ENCODE measurements at places on chromosomes 6 and 20.

DNA sequence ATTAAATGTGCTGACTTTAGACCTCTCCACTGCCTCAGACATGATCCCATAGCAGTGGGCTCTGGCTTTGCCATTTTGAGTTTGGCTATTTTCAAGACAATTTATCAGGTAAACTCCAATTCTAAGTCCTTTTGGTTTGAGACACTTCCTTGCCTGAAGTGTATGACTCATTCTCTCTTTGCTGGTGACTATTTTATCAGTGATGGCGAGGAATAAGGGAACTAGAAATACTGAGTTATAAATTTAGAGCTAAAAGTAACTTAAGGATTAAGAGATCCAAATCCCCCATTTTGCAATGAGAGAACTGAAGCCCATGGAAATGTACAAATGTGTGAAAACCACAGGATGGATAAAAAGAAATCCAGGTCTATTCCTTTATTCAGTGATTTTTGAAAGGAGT, 30.9 kb upstream of the CD83 start:
- no peak for DNase-seq

- DNase-seq, result no peak
Observed at GRCh38 chr6:14681699-14682487, 564.0 kb upstream of the JARID2 start.

GRCh38 chr20:2349801-2350200, 30.9 kb upstream of the TGM6 start:
- no peak for DNase-seq

GRCh38 chr20:16351415-16351814, 221.8 kb downstream of the KIF16B start:
- DNase-seq, result no peak

- peak; percentile 87 for DNase-seq
Observed at GRCh38 chr6:157323255-157323965, at the start of gene TMEM242. TMEM242 (minus strand) TSS chr6:157323519; CDS start chr6:157323499, 20 bp downstream.

DNA sequence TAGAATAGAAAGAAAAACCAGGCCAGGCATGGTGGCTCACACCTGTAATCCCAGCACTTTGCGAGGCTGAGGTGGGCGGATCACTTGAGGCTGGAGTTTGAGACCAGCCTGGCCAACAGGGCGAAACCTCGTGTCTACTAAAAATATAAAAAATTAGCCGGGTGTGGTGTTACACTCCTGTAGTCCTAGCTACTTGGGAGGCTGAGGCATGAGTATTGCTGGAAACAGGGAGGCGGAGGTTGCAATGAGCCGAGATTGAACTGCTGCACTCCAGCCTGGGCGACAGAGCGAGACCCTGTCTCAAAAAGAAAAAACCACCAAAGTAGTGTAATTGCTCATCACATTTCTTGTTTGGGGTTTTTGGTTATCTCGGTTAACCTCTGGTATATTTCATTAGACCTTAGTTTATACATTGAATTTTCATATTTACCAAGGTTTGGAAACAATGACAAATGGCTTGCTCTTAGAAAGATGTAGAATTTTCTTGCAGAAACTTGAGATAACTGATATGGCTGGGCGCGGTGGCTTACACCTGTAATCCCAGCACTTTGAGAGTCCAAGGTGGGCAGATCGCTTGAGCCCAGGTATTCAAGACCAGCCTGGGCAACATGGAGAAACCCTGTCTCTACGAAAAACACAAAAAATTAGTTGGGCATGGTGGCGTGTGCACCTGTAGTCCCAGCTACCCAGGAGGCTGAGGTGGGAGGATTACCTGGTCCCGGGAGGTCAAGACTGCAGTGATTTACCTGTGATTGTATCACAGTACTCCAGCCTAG, 14.2 kb downstream of the ITCH start:
- DNase-seq, result no peak

- no peak for DNase-seq
Observed at GRCh38 chr6:20946022-20946421, 411.8 kb downstream of the CDKAL1 start.

- no peak for DNase-seq
Observed at GRCh38 chr20:18853946-18854646, 40.5 kb downstream of the SCP2D1 start.

DNA sequence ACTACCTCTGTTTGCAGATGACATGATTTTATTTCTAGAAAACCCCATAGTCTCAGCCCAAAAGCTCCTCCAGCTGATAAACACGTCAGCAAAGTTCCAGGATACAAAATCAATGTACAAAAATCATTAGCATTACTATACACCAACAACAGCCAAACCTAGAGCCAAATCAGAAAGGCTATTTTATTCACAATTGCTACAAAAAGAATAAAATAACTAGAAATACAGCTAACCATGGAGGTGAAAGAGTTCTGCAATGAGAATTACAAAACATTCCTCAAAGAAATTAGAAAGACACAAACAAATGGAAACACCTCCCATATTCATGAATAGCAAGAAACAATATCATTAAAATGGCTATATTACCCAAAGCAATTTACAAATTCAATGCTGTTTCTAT, 65.6 kb upstream of the HTR1E start:
- no peak for DNase-seq

DNA sequence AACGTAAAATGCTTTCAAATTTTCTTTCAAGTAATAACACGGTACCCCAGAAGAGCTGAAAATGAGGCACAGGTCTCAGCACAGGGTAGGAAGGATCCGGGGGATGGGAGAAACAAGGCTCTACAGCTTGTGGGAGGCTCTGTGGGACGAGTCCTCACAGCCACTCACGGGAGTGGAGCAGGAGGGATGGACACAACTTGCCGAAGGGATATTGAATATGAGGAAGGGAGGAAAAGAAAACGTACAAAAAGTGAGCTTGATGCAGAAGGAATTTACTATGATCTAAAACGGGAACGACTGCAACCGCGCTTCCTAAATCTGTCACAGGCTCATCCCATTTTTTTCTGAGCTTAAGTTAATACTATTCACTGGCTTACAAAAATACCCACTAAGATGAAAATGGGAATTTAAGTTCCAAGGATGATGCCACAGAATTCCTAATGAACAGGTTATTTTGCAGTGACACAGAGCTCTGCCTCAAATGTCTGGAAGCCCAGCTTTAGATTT, 72.9 kb downstream of the FYN start:
- DNase-seq, result no peak

DNA sequence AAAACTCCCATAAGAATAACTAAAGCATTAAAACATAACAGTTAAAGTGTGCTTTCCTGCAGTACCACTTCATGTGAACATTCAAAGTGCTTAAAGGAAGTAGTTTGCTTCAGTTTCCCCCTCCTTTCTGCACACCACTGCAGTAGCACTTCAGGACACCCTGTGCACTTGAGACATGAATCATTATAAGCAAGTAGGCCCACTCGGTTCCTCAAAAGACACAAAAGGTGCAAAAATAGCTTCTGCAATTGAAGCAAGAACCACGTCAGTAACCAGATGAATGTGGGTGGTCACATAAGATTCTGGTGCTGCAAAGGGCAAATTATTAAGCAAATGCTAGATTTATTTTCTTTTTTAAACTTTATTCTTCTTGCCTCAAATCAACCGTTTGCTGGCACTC, 160.6 kb downstream of the HIVEP2 start:
- DNase-seq, result peak; percentile 34

- no peak for DNase-seq
Observed at GRCh38 chr6:15761045-15761502, 98.2 kb upstream of the DTNBP1 start.

- no peak for DNase-seq
Observed at GRCh38 chr6:121522771-121523386, 87.4 kb downstream of the GJA1 start.

- no peak for DNase-seq
Observed at GRCh38 chr20:50805349-50805684, 10.5 kb downstream of the BCAS4 start.

GRCh38 chr6:126091466-126091865, 105.1 kb downstream of the TRMT11 start:
- DNase-seq, result no peak

DNA sequence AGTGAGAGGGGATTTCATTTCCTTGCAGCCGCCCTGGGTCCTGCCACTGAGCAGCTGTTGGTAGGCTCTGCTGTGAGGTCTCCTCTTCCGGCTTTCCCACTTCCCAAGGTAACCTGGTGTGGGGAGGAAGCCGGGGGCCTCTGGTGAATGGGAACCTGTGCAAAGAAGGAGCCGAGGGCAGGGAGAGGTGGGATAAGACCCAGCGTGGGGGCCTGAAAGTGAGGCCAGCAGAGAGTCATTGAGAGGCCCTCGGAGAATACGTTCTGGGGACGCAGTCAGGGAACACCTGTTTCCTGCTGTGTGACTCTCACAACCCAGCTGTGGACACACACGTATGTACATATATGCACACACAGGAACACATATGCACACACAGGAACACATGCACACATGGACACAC, 100.7 kb downstream of the CDH26 start:
- DNase-seq, result no peak

GRCh38 chr20:38353316-38353715, 7.0 kb downstream of the LBP start:
- no peak for DNase-seq

DNA sequence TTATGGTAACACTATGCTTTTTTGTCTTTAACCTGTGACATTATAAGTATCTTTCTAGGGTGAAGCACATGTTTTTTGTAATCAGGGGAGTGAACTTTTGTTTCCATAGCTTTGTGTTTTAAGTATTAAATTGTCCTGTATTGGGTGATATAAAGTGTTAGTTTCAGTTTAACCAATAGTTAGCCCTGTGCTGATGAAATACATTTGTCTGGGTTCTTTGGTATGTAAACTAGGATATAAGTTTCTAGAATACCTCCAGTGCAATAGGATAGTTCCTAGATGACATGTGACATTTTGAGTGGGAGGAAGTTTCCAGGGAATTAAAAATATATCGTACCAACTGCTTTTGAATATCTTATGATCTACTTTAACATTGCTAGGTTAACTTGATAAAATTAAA, 611.0 kb upstream of the MARCKS start:
- no peak for DNase-seq

DNA sequence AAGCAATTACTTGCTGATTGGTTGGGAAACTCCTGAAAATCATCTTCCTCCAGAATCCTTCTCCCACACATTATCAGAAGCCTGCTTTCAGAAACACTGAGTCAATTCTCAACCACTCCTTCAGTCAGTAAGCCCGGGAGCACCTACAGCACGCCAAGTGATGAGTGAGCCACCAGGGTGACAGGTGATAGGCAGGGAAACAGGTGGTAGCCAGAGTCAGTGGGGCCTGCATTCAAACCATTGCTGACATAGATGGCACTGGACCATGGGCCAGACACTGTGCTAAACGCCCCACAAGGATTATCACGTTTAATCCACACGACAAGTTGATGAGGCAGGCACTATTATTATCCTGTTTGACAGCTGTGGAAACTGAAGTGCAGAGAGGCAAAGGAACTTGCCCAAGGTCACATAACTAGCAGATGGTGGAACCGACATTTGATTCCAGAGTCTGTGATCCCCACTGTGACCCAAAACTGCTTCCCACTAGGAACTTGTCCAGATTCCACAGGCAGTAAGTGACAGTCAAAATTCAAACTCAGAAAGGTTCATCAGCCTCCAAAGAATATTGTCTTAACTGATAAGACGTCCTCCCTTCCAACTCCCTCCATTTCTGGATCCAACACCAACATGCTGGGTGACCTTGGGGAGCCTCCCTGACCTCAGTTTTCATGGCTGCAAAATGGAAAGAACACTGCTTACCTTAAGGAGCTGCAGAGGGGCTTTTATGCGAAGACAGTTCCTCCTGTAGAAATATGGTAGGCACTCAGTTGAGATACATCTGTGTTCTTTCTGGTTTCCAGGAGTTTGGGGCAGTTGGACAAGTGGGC, 23.9 kb upstream of the TOP1 start:
- no peak for DNase-seq

GRCh38 chr20:51221791-51222408, 199.0 kb upstream of the KCNG1 start:
- no peak for DNase-seq

DNA sequence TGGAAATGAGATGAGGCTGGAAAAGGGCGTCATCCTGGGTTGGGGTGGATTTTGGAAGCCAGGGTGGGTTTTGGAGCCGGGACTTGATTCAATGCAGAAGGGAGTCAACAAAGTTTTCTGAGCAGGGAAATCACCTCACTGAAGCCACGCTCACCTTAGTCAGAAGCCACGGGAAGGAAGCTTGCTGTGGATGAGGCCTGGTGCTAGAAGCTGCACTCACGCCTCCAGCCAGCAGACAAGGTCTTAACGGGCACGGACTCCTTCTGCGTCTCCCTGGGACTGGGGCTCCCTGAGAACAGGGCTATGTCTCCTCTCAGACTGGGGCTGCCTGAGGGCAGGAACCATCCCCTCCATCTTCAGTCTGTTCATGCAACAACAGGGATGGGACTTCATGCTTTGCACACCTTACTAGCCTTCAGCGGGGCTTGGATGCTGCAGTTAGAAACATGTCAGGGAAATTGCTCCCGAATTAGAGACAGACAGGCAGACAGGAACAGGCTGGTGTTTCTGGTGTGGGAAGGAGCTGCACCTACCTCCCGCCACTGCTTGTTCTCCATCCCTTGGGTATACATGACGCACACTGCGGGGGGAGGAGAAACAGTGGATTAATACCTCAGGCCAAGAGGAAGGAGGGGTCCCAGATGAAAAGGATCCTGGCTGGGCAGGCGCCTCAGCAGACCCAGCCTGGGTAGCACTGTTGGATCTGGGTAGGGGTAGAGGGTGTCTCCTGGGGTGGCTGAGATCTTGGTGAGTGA, 17.5 kb downstream of the CPNE5 start:
- DNase-seq, result no peak

- no peak for DNase-seq
Observed at GRCh38 chr20:6956056-6956455, 188.6 kb downstream of the BMP2 start.

Data from CD4-positive, alpha-beta T cell treated with Interleukin-15 for 1 hour (primary cell).